Omental fat pad (tissue), 4 donors: ENCODE measurements at places on chromosomes 16 and 17.

- DNase-seq = no peak
These were observed 594.8 kb upstream of the GOT2 start for GRCh38 chr16:59328961-59329360.

- no peak for DNase-seq
These were observed 47.8 kb downstream of the PDPK1 start for GRCh38 chr16:2585651-2586081.

DNA sequence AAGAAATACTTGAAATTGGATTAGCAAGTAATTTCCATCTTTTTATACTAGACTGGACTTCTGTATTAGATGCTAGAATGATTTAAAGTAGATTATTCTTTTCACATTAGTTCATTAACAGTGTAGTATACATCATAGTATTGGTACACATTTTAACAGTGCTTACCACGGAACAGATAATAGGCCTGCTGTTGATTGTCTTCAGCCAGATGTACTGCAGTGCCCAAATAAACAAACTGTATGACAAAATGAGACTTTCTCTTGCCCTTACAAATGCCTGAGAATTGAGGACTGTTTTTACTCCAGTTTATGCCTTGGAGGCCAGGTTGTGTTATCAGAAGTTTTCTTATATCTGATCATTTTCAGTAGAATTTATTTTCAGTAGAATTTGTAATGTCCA lies 631 bp downstream of the EVI2A start:
- DNase-seq = no peak

DNA sequence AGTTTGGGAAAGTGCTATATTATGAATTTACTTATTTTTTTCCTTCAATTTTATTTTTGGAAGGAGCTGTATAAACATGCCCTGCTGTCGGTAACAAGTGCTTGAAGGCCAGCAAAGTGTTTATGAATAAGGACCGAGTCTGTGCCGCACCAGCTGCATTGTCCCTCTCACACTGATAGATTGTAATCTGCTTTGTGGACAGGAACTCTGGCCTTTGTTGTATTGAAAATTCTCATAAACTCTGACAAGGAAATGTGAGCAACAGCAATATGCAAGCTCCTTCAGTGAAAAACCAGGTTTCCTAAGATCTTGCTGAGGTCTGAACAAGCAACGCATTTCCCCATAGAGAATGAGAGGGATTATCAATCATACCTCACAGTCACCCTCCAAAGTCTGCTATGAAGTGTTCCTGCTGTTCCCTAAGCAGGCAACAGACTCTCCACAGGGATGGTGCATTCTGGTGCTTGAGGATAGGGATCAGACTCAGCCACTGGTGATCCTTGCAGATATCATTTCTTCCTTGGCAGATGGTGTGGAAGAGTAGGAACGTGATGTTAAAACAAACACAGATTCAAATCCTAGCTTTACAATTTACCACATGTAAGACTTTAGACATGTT lies 109.6 kb downstream of the KCNJ2 start:
- no peak for DNase-seq

GRCh38 chr17:45675012-45675411 lies 109.1 kb upstream of the CRHR1 start:
- no peak for DNase-seq

DNA sequence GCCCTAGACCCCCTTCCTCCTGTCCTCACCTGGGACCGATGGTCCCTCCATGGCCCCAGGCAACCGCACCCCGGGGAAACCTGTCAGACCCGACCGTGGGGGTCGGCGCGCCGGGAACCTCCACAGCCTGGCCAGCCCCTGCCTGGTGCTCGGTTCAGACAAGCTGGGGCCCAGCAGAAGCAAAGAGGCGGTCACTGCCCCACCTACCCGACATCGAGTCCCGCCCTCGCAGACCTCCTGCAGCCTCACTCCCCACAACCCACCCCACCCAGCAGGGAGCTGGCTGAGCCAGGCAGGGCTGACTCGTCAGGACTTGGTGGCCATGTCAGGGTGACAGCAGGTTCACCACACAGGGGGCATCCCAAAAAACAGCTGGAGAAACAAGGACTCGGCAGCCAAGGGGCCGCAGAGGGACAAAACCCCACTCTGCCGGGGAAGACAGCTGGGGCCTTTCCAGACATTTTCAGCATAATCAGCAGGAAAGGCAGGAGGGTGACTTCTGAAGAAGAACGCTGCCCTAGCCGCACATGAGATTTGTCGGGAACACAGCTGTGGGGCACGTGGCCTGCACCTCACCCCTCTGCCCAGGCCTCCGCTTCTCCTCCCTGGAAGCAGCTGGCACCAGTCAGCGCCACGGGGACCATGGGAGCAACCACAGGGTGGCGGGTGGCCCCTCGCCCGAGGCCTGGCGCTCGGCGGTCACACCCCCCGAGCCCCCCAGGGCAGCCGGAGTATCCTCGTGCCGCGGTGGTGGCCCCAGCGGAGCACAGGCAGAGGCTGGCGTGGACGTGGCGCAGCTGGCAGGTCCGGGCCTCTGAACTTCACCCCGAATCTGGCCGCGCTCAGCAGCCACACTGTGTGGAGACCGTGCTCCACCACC lies 22.9 kb downstream of the GNPTG start:
- DNase-seq = no peak

- DNase-seq = no peak
These were observed 92.8 kb downstream of the RBFOX3 start for GRCh38 chr17:79517827-79518584.

GRCh38 chr16:23302045-23302956 lies at the start of gene SCNN1B:
TSS of gene SCNN1B (plus strand) at chr16:23302302. CDS start at chr16:23348600, 46,298 bp downstream.
- no peak for DNase-seq

- no peak for DNase-seq
These were observed 125.2 kb upstream of the CDC42EP4 start for GRCh38 chr17:73436954-73437353.

- no peak for DNase-seq
These were observed 6.4 kb downstream of the SHISA9 start for GRCh38 chr16:12907670-12908233.
